ENCODE measurements at places on chromosomes 12 and 14.

- no peak for DNase-seq
Measured at GRCh38 chr12:130369816-130370215, 32.1 kb downstream of the PIWIL1 start.

DNA sequence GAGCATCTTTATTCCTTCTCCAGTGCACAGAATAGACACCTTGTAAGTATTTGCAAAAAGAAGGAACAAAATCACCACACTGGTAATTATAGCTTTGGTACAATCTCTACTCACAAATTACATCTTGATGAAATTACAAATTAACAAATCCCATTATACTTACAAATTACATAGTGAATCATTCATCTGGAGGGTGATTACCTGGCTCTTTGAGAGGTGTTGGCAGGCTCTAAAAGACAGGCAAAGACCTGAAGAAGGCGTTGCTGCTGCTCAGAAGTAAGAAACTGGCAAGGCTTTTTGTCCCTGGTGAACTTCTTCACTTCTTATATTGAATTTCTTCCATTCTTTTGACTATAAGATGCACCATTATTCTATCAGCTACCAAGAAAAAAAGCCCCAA is 21.7 kb upstream of the LMNTD1 start:
- no peak for DNase-seq

GRCh38 chr12:79206871-79207270 is 342.3 kb downstream of the SYT1 start:
- no peak for DNase-seq

DNA sequence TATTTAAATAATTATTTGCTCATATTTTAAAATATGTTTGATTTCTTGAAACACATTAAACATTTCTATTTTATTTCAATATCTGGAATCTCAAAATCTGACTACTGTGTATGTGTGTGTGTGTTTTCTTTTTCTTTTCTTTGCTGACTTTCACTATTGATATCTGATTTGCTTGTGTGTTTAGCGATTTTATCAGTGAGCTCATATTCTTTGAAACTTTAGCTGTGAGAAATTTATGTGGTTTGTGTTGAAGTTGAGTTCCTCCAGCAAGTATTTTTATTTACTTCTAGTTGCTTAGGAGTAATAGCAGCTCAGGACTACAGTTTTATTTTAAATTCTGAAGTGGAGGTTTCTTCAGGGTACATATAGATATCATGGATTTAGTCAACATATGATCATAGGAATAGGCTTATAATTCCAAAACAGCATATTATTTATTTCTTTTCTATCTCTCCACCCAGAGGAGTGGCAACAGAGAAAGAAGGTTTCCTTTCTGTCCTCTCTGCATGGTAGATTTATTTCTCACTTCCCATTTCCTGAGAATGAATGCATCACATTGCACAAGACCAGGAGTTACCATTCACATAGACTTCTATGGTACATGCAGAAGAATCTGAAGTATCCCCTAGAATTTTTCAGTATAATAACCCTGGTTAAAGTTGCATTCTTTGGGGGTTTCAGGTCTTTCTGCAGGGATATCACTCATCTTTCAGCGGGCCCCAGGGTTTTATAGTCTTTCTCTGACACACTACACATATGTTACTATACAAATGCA is 60.5 kb downstream of the PTPRQ start:
- DNase-seq = no peak

GRCh38 chr12:39354955-39355354 is 88.0 kb downstream of the KIF21A start:
- DNase-seq = no peak

GRCh38 chr12:11307143-11307542 is 3.1 kb downstream of the PRB4 start:
- no peak for DNase-seq

GRCh38 chr12:31089072-31089471 is 15.4 kb downstream of the DDX11 start:
- DNase-seq = no peak

DNA sequence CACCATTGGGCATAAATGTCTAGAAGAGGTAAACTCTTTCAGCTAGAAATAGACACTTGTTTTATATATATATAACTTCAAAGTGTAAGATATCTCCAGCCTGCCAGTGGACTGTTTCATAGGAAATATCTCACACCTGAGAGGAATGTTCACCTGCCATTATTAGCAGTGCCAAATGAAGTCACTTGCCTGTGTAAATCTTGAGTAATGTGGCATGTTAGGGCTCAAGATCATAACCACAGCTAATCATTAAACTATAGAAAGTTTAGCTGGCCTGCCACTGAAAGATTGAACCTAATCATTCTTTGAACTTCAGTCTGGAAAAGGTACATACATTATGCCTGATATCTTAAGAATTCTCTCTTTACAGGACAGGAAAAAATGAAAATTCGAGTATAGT is 25.5 kb upstream of the KCNJ8 start:
- no peak for DNase-seq

- DNase-seq = no peak
Measured at GRCh38 chr12:1838994-1839365, 18.6 kb downstream of the LRTM2 start.

DNA sequence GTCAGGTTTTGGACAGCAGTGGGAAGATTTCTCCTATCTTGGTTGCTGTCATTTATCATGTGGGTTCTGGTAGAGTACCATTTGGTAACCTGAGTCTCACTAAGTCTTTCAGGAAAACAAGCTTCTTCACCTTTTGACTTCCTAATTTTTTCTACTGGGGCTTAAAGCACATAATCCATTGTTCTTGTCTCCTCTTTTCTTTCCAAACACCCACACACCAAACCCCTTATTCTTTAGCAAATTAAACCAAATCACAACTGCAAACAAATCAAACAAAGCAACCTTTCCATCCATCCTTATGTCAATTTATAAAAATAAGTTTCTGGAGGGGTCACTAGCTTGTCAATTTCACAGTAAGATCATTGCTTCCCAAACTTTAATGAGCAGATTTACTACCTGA is 84.1 kb downstream of the ATP23 start:
- DNase-seq = no peak

DNA sequence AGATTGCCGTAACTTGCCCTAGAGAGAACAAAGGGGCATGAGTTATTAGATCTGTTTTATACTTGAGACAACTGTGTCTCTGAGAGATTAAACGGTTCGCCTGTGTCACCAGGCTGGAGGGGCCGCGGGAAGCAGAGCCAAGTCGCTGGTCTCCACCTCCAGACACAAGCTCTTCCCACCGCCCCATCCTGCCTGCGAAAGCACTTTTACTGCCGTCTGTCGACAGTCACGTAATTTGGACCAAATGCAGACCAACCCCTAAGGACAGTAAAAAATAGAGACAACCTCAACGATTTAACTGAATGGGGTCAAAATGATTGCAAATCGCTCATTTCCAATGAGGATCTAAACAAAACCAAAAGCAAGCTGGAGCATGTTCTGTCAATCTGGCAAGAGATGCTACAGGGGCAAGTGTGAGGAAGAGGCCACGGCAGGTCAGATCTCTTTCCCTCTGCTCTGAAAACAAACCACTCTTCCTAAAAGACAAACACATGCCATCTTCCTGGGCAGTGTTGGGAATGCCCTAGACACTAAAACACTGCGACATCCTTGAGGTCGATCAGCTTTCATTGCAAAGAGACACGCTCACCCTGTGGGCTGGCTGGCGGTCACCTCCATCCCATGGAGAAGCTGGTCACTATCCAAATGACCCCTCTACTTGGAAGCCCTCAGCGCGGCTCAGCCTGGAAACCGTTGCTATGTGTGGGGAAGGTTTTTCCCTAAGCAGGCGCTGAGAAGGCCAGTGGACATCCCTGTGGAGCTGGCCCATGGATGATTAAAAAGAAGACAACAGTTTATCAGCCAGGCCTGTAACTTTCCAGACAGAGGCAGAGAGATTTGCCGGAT is 17.1 kb downstream of the GSC start:
- no peak for DNase-seq

DNA sequence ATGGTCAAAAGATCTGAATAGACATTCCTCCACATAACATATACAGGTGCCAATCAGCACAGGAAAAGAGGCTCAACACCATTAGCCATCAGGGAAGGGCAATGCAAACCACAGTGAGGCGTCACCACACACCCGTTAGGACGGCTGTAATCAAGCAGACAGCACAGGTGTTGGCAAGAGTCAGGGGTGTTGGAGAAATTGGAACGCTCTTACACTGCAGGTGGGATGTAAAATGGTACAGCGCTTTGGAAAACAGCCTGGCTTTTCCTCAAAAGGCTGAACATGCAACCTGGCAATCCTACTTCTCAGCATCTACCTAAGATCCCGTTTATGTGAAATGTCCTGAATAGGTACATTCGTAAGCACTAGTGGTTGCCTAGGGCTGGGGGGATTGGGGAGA is 21.5 kb upstream of the MMP17 start:
- no peak for DNase-seq

DNA sequence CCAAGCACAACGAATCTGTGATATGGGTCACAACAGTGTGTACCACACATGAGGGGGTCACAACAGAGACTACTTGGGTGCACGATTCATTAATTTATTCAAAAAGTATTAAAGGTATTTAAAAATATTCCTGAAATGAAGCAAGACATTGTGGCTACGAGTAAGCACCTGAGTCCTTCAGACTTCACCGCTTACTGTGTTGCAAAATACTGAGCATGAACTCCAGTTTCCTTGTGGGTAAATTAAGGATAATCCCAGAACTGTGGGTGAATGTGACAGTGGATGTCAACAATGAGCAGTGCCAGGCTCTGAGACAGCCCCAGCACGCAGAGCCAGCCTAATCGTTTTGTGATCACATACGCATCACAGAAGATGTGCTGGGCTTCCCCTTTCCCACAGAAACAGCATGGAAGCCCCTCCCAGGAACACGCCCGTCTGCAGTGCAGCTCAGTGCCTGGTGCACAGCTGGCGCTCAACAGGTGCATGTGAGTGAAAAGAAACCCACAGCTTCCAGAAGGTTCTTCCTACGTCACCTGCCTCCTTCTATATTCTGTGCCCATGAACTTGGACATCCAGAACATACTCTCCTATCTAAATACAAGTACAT is 29.1 kb downstream of the CDC42BPB start:
- DNase-seq = no peak

- no peak for DNase-seq
Measured at GRCh38 chr12:6233121-6233971, 33.1 kb downstream of the CD9 start.

GRCh38 chr12:62694632-62695031 is 228.0 kb downstream of the MON2 start:
- no peak for DNase-seq

GRCh38 chr14:55329999-55330710 is 58.9 kb downstream of the FBXO34 start:
- no peak for DNase-seq

DNA sequence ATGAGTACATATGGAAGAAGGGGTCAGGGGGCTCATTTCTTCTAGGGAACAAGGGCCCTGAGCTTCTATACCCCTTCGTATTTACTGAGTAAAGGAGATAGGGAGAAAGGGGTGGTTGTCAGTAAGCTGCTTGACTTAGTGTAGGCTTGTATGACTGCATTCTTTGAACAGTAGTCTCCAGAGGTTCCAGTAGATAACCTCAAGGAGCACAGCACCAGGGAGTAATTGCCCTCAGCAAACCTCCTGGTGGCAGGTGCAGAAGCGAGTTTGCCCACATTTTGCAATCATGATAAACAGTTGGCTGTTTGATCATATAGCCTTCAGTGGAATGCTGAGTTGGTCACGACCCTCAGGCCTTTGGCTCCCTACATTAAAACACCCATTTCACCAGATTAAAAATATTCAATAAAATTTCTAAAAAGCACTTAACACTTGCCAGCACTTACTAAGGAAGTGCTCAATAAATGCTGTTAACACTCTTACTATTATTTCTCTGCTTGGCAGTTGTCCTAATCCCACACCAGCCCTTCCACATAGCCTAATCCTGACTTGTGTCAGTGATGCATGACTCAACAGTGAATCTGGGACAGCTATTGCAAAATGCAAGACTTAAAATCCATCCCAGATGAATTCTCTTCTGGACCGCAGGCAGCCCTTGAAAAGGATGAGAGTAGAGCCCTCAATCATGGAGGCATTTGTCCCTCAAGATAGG is 3.7 kb upstream of the DHRS4L2 start:
- DNase-seq = no peak

DNA sequence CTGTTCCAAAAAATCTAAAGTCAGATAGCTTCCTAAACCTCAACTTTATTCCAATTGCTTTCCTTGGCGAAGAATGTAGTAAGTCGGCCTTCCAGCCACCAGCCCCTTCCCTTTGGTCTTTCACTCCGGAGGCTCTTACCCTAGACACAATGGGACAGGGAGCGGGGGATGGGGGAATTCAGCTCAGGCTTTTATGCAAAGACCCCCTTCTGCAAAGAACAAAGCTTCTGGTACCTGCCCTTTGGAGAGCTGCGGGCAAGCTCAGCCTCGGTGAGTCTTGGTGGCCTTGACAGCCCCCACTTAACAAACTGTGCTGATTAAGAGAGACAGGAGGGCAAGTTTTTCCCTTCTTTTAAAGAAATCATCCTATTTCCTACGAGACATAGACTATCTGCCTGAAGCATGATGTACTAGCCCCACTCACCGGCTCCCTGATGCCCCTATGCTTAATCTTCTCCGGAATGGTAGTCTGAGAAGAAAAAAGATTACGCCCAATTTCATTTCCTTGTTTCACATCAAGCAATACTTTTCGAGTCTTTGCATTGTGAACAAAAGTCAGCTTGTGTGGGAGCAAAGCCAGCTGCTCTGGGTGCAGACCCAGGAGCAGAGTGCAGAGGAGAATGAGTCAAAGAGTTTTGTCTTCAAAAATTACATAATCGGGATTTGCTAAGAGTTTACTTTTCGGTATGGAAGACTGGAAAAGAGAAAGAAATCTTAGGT is 1.5 kb upstream of the NANOG start:
- no peak for DNase-seq

DNA sequence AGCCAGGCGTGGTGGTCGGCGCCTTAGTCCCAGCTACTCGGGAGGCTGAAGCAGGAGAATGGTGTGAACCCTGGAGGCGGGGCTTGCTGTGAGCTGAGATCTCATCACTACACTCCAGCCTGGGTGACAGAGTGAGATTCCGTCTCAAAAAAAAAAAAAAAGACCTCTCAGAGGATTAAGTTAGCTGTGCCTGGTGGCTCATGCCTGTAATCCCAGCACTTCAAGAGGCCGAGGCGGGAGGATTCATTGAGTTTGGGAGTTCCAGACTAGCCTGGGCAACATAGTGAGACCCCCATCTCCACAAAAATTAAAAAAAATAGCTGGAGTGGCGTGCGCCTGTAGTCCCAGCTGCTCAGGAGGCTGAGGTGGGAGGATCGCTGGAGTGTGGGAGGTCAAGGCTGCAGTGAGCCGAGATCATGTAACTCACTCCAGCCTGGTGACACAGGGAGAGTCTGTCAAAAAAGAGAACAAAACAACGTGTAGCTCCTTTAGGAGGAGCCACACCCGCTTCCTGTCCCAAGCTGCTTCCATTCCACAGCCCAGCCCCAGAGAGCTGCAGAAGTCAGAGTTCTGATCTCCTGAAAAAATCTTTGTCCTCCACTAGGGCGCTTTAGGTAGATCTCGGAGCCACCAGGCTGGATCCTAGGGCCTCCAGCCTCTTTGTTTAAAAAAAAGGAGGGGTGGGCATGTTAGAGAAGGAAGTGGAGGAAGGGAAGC is 11.5 kb upstream of the ULK1 start:
- no peak for DNase-seq

- DNase-seq = no peak
Measured at GRCh38 chr14:104339829-104340228, 201.4 kb downstream of the KIF26A start.

GRCh38 chr14:78319887-78320635 is 149.9 kb downstream of the NRXN3 start:
- no peak for DNase-seq

- no peak for DNase-seq
Measured at GRCh38 chr14:80491131-80491530, 279.8 kb upstream of the DIO2 start.

GRCh38 chr12:89166525-89166934 is 185.8 kb downstream of the DUSP6 start:
- DNase-seq = no peak

GRCh38 chr14:91464615-91465205 is 45.4 kb downstream of the PPP4R3A start:
- DNase-seq = no peak
